ENCODE measurements at places on chromosomes 3 and 15. TPM values are rescaled to one million over a fixed set of nuclear protein-coding genes. Genes with fewer than 3 reads are reported as not detected.

Gene KIF7
- 5.6 TPM for total RNA-seq

Gene SERINC4
- not detected for total RNA-seq

Gene ACVR2B
- 10.9 TPM for total RNA-seq

Gene NRG4
- 16.6 TPM for total RNA-seq

Gene GOLGA6A
- not detected for total RNA-seq

- no peak overlapping the region for H3K27ac ChIP-seq
- H3K27me3 ChIP-seq: no peaks in the 10 kb centered on the region
- no peak overlapping the region for H3K4me3 ChIP-seq
- no peaks in the 10 kb centered on the region for H3K4me1 ChIP-seq
Measured at GRCh38 chr15:89963301-89964231, 37.6 kb upstream of the ZNF710 start.

Gene MPI
- 75.0 TPM for total RNA-seq

GRCh38 chr3:176579711-176580185 is 617.5 kb downstream of the TBL1XR1 start:
- H3K36me3 ChIP-seq: no peaks in the 10 kb centered on the region
- no peaks in the 10 kb centered on the region for H3K4me1 ChIP-seq
- H3K27ac ChIP-seq: no peak overlapping the region
- no peak for DNase-seq
- no peaks in the 10 kb centered on the region for H3K27me3 ChIP-seq

Gene PP2D1
- not detected for total RNA-seq

DNA sequence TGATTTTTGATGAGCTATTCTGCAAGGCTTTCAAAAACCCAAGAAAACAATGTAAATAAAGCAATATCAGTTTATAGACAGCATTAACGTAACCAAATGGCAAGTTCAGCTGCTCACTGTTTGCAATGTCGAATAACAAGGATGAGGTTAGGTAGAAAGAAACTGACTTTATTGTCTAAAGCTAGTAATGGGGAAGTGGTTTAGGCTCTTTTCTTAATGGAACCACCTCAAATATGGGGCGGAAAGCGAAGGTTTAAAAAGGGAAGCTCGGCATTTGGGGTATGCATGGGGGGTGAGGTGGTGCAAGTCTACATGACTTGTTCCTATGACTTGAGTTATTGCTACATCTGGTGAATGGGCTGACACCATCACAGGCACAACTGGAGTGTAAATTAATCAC is 1060.2 kb downstream of the NSUN3 start:
- no peak overlapping the region for H3K4me3 ChIP-seq
- H3K36me3 ChIP-seq: no peaks in the 10 kb centered on the region
- no peaks in the 10 kb centered on the region for H3K4me1 ChIP-seq
- DNase-seq: no peak
- H3K27me3 ChIP-seq: no peaks in the 10 kb centered on the region

DNA sequence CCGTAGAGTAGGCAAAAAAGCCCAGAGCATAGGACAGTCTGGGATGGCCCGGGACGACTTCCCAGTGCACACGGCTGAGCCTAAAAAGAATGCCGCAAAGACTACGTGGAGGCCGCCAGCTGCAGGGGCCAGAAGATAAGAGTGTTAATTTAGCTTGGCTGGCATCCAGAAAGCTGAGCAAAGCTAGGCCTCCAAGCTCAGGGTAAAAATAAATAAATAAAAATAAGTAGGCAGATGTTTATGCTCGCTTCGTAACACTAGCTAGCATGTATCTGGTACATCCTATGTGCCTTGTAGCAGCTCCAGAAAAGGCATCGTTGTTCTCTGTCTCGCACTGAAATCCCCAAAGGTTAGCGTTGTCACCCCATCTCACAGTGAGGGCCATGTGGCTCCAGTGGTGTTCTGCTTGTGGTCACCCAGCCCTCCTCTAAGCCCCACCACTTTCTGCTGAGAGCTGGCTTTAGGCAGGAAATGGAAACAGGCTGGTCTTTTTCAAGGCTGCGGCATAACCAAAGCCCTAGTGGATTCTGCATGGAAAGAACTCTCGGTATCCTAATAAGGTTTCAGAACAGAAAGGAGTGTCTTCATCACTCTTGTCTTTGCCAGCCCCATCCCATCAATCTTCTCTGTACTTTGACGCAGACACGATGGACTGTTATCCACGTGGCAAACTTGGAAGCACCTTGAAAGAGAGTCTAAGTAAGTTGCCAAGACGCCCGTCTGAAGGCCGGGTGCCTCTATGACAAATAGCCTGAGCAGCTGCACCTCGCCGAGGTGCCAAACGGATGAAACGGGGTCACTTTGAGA is 58.1 kb upstream of the MEF2A start:
- H3K4me1 ChIP-seq: peaks cover 13% of the 10 kb centered on the region
- no peaks in the 10 kb centered on the region for H3K36me3 ChIP-seq
- no peaks in the 10 kb centered on the region for H3K27me3 ChIP-seq
- DNase-seq: peak; percentile 71
- peak overlapping the region; percentile 83 for H3K27ac ChIP-seq

All from adrenal gland (tissue), 19 donors.